ENCODE measurements at places on chromosomes 6 and 20. TPM values are rescaled to one million over a fixed set of nuclear protein-coding genes. Genes with fewer than 3 reads are reported as not detected.

Gene COL19A1
- 0.06 TPM for total RNA-seq

Gene EPB41L2
- 27.2 TPM for total RNA-seq

Gene TULP4
- total RNA-seq = 69.4 TPM

- DNase-seq = no peak
Observed at GRCh38 chr20:52383995-52384621, 192.5 kb upstream of the ZFP64 start.

GRCh38 chr6:20574355-20574754 lies 40.1 kb downstream of the CDKAL1 start:
- DNase-seq = no peak

DNA sequence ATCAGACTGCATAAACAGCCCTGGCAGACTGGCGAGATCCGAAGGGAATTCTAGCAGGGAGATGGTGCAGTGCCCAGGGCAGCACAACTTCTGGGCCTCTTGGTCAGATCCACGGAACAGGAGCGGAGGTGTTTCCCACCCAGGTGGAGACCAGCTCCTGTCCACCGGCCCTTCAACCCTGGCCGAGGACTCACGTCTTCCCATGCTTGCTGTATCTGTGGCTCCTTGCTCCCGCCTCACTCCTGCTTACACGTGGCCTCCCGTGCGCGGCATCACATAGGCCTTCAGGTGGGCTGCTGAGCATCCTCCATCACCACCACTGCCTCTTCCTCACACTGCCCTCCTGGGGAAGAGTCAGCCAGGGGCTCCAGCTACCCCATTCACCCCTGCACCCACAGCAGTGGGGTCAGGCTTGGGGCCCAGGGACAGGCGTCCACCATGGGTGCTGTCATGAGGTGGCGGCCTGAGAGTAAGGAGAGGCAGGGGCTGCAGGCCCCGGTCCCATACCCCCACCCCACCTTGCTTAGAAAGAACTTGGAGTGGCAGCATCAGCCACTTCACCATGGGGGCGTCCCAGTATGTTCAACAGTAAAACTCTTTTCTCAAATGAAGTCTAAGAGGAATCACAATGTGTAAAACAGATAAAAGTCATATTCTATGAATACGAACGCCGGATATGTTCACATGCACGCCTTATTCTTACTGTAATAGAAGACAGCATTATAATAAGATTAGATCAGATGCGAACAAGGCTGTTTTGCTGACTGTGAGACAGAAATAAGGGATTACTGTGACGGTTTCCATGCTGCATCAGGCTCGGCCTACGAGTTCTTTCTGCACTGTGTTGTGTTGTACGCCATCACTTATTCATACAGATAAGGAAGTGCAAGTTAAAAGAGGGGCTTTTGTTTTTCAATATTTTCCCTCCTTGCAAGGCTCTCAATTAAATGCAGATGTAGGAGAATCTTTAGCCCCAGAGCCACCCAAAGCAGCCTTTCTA lies 165.4 kb downstream of the GRM4 start:
- no peak for DNase-seq

DNA sequence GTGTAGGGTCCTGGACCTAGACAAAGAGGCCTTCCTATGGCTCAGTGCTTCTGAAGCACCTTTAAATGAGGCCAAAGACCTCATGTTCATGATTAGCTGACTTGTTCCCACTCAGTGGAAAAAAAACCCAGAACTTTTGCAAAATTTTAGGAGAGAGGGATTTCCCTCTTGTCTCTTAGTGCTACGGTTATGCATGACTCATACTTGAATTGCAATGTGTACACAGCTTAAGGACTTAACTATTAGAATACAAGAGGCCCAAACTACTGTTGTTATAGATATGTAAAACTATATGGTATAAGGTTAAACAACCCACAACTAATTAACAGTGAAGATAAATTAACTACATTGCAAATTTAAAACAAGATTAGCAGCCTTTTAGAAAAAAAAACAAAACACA lies 32.3 kb upstream of the HLA-A start:
- no peak for DNase-seq

GRCh38 chr6:99013661-99014060 lies 65.9 kb upstream of the FBXL4 start:
- no peak for DNase-seq

DNA sequence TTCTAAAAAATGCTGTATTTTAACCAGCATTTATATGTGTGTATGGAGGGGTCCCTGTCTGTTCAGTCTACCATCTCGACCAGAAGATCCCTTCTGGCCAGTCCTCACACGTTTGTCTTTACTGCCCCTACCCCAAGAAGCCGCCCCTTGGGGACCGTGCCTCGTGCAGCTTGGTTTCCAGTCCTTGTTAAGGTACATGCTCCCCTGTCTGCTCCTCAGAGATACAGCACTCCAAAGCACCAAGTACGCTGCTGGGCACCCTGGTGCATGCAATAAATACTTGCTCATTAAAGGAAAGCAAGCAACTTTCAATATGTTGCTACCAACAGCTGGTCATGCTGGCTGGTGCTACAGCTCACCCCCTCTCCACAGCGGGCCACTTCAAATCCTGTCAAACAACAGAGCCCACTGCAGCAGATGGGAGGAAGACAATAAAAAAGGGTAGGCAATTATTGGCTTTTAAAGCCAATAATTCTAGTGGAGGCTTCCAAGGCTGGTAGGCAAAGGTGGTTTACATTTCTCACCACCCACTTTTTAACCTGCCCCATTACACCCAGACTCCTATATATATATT lies 61.6 kb downstream of the PSMG4 start:
- no peak for DNase-seq

Measured in Daoy (cell line).